ENCODE measurements at places on chromosomes 5 and 9.
A peak's percentile ranks its signal among the peaks of the same experiment; 100 is the strongest.

DNA sequence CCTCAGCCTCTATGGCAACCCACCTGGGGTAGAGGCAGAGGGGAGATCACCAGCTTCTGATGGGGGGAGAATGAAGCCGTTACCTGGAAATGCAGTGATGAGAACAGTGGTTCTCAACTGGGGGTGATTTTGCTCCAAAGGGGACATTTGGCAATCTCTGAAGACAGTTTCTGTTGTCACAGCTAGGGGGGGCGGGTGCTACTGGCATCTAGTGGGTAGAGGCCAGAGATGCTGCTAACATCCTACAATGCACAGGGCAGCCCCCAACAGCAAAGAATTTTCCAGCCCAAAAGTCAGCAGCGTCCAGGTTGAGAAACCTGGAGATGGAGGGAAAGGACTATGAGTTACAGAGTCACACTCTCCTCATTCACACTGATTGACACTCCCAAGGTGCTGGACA, 84.5 kb downstream of the FGF1 start:
- no peak for DNase-seq

GRCh38 chr5:157568222-157568621, 7.4 kb downstream of the ADAM19 start:
- DNase-seq = no peak

GRCh38 chr5:82664732-82665131, 386.6 kb upstream of the RPS23 start:
- no peak for DNase-seq

- DNase-seq = no peak
Observed at GRCh38 chr9:38112049-38112448, 43.0 kb upstream of the SHB start.

- no peak for DNase-seq
Observed at GRCh38 chr9:92635760-92636159, 34.2 kb downstream of the IPPK start.

DNA sequence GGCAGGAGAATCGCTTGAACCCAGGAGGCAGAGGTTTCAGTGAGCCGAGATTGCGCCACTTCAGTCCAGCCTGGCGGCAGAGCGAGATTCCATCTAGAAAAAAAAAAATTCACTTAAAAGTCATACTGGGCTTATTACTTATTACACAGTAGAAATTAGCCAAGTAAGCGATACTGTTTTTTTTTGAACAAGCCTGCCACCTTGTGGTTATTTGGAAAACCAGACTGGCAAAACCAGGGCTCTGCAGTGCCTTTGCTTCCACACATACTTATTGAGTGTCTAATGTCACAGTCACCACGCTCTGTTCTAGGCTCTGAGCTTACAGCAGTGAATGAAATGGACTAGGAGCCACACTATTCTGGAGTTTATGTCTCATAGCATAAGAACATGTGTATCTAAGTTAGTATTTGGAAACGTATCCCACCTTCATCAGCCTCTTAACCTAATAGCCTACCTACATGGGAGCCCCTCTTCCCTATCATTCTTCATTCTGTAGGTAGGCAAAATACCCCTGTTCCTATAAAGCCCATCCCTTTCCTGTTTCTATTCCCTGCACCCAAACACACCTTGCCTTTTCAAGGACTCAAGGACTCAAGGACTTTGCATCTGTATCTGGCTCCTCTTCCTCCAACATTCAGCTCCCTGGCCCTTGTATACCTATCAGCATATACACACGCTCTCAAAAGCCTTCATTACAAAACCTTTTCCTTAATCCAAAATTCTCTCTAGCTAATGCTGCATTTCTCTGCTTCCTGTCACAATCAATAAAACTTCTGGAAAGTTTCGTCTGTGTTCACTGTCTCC, 13.9 kb upstream of the BASP1 start:
- no peak for DNase-seq

DNA sequence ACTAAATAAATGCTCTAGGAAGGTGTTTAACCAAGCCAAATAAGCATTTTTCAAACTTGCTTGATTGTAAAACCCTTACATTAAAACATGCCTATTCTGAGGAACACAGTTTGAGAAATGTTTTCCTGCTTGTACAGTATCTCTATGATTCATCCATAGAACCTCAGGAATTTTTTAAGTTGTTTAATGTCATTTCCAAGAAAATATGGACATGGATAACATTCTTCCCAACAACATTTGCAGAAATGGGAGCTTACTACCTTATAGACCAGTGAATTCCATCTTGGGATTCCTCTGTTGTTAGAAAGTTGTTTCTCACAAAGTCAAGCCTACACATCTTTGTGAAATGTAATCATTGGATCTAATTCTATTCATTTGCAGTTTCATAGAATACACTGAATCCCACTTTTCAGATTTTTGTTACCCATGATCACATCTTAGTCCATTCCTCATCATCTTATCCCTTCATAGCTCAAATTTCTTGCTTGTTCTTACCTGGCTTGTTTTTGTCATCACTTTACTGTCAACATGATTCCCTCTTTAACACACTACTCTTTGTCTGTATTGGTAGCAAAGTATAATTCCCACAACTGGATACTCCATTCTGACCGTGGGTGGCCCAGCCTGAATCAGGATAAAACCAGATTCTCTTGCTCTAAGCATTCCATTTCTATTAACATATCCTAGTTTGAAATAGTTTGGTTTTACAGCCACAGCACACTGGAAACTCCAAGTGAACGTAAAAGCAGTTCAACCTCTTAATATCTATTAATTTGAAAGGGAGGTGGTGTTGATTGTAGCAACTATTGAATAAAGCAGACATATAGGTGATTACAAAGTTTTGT, 49.4 kb upstream of the PAPPA start:
- DNase-seq = no peak

GRCh38 chr5:151310932-151311331, 7.4 kb upstream of the SLC36A3 start:
- DNase-seq = no peak

- no peak for DNase-seq
Observed at GRCh38 chr5:4766101-4766500, 374.0 kb upstream of the ADAMTS16 start.

GRCh38 chr5:43649256-43649655, 46.3 kb downstream of the NNT start:
- no peak for DNase-seq

DNA sequence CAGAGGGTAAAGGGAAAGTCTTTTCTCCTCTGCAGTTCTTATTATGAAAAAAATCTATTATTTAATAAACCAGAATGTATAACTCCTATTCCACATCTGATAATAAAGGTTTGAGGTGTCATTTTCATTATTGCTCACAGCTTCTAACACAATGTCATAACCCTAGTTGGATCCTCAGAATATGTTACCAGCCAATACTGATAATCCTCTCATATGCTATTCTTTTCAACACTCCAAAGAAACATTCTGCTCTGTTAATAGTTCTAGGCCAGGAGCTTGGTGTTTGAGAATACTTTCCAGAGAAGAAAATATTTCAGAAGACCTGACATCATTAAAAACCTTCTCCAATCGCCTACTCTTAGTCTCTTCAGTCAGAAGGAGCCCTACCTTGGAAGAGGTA, 127.1 kb downstream of the PIK3R1 start:
- no peak for DNase-seq

DNA sequence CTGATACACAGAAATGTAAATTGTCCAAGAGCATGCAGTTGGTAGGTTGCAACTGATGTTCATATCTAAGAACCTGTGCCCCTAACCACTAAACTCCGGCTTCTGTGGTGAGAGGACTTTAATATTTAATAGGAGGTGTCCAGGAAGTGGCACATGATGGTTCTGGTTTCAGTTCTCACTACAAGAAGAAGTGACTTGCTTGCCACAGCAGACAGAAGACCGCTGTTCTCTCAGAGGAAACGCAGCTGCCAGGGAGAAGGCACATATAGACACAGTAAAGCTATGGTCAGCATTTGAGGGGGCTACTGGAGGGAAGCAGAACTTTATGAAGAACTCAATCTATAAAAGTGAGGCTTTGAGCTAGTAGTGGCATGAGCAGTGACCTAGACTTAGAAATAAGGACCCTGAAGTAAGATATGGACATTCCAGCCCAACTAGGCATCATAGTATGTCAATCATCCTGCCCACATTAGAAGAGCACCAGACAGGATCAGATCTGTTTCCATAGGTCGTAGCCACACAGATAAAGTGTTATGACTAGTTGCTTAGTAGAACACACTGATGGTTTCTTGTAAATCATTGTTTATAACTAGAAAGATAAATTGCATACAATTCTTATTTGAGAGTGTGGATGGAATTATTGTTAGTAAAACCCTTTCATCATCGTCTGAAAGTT, 36.4 kb upstream of the DAB2 start:
- DNase-seq = no peak

DNA sequence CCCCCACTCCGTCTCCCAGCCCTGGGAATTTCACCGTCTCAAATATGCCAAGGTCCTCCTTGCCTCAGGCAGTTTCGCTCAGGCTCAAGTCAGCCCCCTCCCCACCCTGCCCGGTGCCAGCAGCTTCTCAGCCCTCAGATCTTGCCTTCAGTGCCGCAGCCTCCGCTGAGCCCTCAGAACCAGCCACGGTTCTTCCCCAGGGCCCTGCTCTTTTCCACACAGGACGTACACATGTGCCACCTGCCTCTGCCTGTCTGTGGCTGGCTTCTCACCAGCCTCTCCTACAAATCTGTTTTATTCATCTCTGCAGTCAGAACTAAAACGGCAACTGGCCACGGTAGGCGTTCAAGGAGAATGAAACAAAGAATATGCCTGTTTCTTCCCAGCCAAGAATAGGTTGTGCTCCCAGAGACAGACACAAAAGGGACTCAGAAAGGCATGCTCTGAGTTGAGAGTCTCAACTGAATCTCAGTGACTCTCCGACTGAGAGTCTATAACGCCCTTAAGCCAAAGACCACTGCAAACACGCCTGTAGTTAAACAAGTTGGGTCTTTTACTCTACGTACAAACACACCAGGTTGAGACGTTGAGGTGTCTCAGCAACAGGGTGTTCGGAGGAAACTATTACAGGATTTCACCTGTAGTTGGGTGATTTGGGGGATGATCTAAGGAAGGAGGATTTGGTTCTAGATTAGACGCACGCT, 10.6 kb upstream of the GRIN1 start:
- DNase-seq = no peak

- DNase-seq = no peak
Observed at GRCh38 chr9:42378418-42378815, 195.0 kb downstream of the SPATA31A6 start.

- DNase-seq = no peak
Observed at GRCh38 chr9:93254806-93255493, 71.0 kb downstream of the WNK2 start.

GRCh38 chr5:158869854-158870253, 229.9 kb downstream of the EBF1 start:
- DNase-seq = no peak

DNA sequence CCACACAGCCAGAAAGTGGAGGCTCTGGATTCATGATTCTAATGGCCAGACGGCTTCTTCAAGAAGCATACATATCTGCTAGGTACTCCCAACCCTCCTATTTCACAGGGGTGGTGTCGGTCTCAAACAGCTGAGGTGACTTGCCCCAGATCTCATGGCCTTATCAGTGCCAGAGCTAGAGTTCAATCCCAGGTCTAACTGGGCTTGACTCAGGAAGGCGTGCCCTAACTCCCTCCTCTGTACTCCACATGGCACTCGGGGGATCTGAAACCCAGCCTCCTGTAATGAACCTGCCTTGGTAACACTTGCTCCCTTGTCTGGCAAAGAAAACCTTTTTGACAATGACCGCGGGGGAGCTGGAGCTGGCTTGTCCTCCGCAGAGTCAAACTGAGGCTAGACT, 2.1 kb downstream of the QRFP start:
- DNase-seq = no peak

GRCh38 chr5:140632366-140633020, 482 bp downstream of the CD14 start:
- DNase-seq = peak; percentile 42

DNA sequence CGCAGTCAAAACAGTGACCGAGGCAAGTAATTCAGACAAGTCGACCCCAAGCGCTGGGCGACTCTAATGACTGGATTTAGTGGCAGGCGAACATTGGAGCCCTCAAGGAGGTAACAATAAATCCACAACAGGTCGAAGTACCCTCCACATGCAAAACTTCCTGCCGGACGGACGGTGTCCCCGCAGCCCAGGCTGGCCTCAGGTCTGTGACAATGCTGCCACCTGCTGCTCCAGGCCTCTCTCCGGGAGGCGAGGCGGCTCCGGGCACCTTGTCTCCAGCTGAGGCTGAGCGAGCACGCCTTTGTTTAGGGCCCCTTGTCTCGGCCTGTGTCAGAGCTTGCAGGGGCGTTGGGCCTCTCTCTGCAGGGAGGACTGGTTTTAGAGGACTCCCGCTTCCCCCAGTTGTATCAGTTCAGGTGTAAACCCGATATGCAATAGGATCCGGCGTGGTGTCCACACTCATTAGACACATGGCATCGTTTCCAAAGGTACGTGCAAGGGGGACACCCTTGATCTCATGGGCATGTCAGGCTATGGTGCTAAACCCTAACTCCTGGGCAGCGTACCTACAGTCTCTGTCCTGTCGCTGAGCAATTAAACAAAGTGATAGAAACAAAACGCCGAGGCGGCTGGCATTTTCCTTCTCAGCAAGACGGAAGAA, 628.0 kb upstream of the ADAMTS16 start:
- no peak for DNase-seq

GRCh38 chr5:127508644-127509373, 8.6 kb upstream of the PRRC1 start:
- DNase-seq = no peak

DNA sequence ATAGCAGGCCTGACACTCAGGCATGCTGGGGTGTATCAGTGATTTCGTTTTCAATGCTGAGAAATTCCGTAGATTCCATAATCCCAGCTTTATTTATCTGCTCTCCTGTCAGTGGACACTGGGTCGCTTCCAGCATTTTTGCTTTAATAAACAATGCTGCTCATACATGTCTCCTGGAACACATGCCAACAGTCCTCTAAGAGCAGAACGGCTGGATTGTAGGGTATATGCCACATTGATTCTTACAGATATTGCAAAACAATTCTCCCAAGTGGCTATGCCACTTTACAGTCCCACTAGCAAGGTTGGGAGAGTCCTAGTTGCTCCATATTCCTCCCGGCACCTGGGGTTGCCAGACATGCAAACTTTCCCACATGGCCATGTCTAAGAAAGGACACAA, 81.9 kb downstream of the RAPGEF1 start:
- DNase-seq = no peak

DNA sequence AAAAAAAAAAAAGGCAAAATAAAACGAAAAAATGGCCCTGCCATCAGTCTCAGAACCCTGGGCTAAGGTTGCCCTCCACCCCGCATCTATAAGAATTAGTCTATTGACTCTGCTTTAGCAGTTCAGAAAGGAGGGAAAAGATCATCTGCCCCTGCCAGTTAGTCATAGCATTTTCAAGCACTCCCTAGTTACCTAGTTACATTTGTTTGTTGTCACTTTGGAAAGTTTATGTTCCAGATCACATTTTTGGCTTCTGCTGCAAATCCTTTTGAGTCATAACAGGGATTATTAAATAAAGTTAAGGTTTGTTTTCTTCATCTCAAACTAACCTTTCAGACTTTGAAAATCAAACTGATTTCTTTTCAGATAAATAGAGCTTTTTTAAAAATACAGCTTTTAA, 52.1 kb downstream of the AQP7 start:
- DNase-seq = no peak

DNA sequence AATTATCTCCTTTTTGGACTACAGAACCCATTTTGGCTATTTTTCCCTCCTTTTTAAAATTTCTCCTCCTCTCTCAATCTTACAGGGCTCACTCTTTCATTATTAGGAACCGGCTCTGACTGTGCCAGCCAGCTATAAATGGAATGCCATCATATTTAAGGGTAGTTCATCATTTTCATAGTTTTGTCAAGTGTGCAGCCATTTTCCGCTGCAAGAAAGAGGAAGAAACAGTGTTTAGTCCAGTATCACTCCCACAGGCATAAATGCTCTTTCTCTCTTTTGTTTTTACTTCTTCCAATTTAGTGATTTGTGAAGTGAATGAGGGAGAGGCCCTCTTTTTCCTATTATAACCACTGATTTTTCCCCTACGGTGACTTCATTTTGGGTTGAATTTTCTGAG, 290.0 kb downstream of the NR3C1 start:
- no peak for DNase-seq
